NCI-H187 treated with DMSO at 0.1 percent for 48 hours (cell line): ENCODE measurements at places on chromosomes 4 and X.

DNA sequence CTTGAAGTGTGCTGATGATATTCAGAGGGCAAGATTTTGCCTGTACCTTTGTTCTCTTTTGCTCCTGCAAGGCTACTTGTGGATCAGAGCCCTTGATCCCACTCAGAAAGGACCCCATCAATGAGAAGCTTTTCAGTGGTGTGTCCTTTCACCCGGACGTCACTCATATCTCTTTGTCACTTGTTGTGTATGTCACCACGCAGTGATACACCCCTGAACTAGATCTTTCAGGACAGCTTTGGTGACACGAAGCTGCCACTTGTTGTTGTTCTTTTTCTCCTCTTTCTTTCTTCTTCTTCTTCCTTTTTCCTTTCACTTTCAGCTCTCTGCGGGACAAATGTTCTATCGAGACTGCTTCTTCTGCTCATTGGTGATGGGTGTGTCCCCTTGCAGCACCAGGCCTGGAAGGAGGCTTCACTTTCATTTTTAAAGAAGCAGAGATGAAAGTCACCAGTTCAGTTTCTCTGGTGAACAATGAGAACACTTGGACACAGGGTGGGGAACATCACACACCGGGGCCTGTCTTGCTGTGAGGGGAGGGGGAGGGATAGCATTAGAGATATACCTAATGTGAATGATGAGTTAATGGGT, 83.6 kb downstream of the NBDY start:
- DNase-seq, result no peak

DNA sequence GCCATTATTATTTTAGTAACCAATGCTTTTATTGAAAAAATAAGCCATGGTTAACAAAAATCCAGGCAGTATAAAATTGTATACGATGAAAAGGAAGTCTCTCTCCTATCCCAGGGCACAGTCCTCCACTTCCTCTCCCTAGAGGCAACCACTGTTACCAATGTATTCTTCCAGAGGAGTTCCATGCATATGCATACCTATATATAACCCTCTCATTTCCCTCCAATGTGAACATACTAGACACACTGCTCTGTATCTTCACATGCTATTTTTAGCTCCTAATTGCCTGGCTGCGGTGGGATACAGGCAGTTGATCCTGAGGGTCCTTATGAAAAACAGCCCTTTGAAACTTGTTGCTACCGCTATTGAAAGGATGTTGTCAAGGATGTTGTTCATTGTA, 33.8 kb downstream of the PRPS1 start:
- no peak for DNase-seq

GRCh38 chrX:66023385-66024091, 16.3 kb downstream of the VSIG4 start:
- DNase-seq, result no peak

DNA sequence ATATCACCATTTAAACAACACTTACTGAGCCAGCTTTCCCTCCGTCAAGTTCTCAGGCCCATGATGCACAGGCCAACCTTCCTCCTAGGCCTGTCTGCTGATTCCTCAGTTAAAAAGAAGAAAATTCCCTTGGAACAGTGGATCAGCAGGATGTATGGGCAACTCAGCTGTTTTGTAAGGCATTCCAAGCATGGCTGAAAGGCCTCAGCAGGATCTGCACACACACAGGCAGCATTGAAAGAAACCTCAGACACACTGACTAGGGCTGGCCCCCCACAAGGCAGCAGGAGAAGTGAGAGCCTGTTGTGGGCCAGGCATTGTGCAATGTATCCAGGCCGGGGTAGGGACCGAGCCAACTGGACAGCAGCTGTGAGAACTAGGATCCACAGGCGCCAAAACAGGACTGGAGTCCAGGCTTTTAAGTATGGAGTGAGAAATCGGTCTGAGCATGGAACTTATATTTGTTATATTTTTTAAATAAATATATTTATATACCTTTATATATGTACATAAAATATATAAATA, 171.4 kb downstream of the NWD2 start:
- DNase-seq, result no peak

DNA sequence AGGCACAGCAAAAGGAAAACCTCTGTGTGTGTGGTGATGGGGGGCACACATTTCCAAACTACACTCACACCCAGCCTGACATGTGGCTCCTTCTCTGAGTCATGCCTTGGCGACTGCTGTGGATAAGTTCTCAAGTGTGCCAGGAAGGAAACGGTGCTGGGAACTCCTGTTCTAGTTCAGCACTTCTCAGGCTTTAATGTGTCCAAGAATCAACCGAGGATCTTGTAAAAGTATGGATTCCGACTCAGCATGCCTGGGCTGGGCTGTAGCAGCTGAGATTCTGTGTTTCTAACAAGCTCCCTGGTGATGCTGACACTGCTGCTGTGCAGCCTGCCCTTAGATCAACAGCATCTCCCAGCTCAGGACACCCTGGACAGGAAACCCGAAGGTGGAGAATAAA, 20.2 kb downstream of the CLNK start:
- no peak for DNase-seq

DNA sequence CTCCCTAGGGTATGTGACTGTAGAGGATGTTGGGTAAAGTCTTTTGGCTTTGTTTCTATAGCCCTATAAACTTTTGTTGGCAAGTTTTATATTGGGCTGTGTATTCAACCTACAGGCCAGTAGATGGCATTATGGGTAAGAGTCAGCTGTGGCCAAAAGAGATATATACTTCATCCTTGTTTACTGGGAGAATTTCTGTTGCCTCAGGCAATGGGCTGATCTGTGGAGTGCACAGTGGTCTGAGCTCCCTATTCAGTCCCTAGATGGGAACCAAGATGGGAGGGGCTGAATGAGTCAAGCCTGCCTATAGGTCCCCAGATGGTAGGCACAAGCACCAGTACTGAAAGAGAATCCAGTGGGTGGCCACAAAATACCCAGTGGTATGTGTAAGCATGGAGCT, 580.6 kb downstream of the EPHA5 start:
- no peak for DNase-seq

DNA sequence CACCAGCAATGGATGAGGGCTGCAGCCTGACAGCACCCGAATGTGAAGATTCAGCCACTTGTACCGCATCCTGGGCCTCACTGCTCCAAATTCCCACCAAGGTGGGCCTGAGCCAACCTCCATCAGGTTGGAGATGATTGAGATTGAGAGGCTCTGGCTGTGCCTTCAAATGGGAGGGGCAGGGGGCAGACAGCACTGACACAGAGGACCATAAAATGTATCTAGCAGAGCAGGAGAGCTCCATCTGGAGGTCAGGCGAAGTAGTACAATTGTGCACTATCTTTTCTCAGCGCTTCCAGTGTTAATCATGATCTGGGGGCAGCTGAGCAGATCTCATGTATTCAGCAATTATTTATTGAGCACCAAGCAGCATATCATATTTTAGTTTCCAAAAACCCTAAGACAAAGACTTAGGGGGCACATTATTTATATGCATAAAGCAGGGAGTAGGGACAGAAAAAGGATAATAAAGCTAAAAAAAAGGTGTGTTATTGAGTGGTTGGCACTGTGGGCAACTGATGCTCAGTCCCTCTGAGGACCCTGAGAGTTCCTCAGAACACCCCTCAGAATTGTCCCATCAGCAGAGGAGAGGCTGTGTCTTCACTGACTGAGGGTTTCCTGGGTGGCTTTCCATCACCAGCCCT, 31.6 kb upstream of the C1QTNF7 start:
- no peak for DNase-seq

GRCh38 chr4:126544276-126544675, 1088.5 kb upstream of the INTU start:
- no peak for DNase-seq

DNA sequence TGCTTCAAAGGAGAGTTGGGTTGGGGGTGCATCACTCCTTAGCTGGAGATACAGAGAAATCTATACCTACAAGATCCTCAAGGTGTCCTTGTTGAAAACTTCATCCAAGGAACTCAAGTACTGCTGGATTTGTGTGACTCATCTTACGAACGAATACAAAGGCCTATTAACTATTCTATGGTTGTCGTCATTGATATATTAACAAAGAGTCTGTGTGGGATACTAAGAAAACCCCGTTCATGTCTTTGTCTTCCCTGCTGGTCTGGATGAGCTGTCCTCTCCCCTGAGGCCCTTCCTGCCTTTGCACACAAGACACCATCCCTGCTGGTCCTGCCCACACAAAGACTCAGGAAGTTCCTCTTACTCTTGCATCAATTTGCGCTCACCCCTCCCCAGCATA, 54.9 kb upstream of the IRF2 start:
- DNase-seq, result no peak

DNA sequence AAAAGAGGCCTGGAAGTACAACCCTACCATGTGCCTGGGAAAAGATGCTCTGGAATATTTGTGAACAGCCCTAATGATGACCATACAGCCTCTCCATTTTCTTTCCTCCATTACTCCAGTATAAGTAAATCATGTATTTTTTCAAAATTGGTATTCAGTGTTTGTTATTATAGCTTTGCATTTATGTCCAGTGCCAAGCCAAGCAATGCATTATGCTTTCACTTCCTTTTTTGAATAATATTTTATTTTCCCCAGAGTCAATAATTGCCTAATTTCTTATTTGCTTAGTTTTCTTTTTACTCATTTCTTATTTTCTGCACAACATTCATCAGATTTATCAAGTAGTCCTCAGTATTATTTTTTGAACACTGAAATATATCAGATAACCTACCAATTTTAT, 49.3 kb upstream of the EOLA2 start:
- DNase-seq, result no peak

DNA sequence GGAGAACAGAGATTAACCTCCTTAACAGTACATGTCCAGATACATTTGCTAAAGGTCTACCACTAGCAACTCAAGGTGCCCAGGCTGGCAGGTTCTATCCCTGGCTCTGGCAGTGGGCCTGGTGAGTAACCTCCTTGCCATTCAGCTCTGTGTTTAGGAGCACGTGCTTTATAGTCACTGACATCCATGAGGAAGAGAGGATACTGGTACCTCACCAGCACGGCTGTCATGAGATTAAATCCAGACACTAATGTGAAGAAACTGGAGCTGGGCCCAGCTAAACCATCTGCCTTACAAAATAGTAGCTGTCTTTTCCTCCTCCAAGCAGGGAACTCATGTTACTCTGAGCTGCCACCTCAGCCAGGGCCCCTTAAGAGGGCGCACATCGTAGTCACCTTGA, 45.3 kb downstream of the GPRASP3 start:
- DNase-seq, result no peak

DNA sequence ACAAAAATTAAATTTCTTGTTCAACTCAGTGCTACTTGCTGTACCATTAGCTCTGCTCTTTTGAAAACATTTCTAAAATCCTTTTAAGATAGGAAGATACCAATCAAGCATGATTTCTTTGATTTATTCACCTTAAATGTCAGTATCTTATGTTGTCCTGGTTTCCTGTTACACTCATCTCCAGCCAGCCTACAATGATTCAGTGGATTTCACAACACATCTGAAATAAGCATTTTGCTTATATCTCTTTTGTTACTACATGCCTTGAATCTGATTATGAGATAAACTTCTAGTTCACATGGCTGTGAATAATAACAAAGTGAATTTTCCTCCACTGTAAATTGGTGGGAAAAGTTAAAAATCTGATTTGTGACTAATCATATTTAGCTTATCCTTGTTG, 112.5 kb upstream of the BMP3 start:
- DNase-seq, result no peak
